Dermis blood vessel endothelial cell (primary cell): ENCODE measurements at places on chromosomes 5 and 9. TPM values are rescaled to one million over a fixed set of nuclear protein-coding genes. Genes with fewer than 3 reads are reported as not detected.

The PCDHGA1 gene
- 0.33 and 0.34 TPM in 2 replicates for total RNA-seq

The DHX29 gene
- total RNA-seq = 21.6 and 39.5 TPM in 2 replicates

The AGXT2 gene
- 0.05 TPM in 1 of 2 replicates, not detected in the other for total RNA-seq

The FRRS1L gene
- under 0.01 and 0.05 TPM in 2 replicates for total RNA-seq
